ENCODE measurements at places on chromosomes 7 and 10.

- no peak for DNase-seq
These were observed 106.4 kb upstream of the GJD4 start for GRCh38 chr10:35498693-35499092.

- no peak for DNase-seq
These were observed 30.4 kb downstream of the CNTNAP2 start for GRCh38 chr7:146146831-146147486.

- DNase-seq: no peak
These were observed 46.5 kb downstream of the HIBADH start for GRCh38 chr7:27616186-27616491.

- no peak for DNase-seq
These were observed 85.2 kb upstream of the CACNA2D1 start for GRCh38 chr7:82528577-82529310.

GRCh38 chr7:116433246-116433645 is 66.3 kb upstream of the CAV2 start:
- no peak for DNase-seq

DNA sequence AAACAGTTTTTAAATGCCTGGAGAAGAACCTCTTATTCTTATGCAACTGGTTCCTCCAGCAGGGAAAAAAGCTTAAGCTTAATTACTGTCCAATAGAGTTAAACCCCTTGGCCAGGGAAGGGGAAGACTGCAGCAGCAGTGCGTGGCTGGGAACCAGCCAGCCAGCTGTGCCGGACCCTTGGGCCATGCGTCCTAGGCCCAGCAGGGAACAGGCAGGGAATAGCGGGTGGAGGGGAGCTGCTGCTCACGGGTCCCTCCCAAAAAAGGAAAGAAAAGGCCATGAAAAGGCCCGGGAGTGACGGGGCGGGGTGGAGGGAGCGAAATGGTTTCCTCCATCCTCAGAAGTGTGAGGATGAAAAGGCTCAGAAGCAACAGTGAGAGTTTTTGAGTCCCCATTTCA is 35.2 kb upstream of the HECW1 start:
- no peak for DNase-seq

Measured in stimulated activated CD4-positive, alpha-beta T cell treated with anti-CD3 and anti-CD28 coated beads, Interleukin-4, amount 100 ng/mL, for 1 hour (primary cell).